ENCODE measurements at places on chromosomes 1 and 21.

DNA sequence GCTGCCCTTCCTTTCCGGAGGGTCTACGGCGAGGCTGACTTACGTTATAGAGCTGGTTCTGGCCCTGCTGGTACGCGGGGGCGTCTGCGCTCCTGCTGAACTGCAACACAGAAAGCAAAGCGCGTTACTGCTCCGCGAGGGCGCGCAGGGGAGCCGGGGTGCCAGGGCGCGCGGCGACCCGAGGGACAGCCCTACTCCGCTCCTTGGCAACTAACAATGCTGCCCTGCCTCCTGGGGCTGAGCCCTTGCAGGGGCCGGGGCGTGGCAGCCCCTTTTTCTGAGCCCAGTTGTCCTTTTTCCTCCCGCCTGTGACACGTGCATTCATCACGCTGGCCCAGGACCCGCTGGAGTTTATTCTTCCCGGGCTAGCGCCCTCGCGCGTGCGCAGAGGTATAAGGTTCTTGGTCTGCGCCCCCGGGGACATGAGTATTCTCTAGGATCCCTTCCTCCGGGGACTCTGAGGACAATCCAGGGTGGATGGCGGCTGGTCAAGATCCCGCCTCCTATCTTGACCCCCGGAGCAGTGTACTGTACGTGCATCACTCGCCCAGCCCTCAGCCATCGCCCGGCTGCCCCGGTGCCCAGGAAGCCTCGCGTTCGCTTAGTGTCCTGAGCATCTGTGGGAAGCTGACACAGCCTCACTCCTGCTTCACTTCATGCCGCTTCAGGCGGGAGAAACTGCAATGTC lies 78.9 kb downstream of the CD247 start:
- peak; percentile 28 for DNase-seq

GRCh38 chr1:170692866-170693575 lies 29.1 kb downstream of the PRRX1 start:
- peak; percentile 91 for DNase-seq

- DNase-seq: no peak
These were observed 22.1 kb downstream of the FCRL4 start for GRCh38 chr1:157575744-157576143.

DNA sequence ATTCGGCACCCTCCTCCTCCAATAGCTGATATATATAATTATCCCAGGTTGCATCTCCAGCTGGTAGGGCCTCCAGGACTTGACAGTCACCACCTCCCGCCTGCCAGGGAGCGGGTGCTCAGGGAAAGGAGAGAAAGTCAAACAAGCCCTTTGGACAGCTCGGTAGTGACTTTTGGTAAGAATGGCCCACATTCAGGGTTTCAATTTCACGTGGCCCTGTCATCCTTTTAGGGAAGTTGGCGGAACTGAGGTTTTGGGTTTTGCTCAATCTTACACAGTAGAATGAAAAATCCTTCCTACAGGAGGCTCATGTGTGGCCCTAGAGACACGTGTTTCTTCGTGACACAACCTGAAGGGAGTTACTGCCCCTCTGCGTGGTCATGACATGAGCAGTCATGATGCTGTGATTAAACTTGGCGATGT lies 44.2 kb downstream of the CAPN8 start:
- DNase-seq: no peak

- no peak for DNase-seq
These were observed 2082.6 kb downstream of the MRPL39 start for GRCh38 chr21:23524685-23525084.

DNA sequence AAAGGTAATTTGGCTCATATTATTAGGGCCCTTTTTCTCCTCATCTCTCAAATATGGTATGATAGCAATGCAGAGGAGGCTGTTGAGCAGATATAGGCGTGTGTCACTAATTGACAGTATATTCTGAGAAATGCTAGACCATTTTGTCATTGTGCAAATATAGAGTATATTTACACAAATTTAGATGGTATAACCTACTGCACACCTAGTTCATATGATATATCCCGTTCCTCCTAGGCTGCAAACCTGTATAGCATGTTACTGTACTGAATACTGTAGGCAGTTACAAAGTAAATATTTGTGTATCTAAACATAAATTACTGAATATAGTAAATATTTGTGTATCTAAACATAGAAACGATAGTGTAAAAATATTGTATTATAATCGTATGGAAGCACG lies 8.6 kb downstream of the ZBTB37 start:
- DNase-seq: no peak

DNA sequence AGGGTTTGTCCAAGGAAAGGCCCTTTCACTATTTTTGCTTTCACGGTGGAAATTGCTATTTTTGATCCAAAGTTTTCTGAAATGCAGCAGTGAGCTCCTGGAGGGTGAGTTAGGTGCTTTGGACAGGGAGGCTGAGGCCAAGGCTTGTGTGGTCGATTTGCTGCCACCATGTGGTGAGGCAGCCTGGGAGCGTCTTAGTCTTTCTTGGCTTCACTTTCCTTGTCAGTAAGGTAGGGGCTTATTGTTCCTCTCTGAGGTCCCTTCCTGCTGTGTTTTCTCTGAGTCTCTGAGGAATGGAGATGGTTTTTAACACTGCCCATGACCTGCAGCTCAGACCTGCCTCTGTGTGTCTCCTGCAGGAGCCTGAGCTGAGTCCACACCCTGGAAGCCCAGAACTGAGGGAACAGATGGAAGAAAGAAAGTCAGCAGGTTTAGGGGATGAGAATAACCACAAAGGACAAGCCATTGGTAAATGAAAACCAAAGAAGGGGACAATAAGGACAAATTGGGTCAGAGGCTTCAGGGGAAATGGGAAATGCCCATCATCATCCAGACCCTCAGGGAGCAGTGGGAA lies 20.1 kb upstream of the S100A10 start:
- DNase-seq: peak; percentile 56

GRCh38 chr1:76068542-76068941 lies 6.0 kb upstream of the ST6GALNAC3 start:
- peak; percentile 52 for DNase-seq

GRCh38 chr1:61050541-61051442 lies 31.6 kb upstream of the NFIA start:
- no peak for DNase-seq

- peak; percentile 54 for DNase-seq
These were observed 1.1 kb downstream of the USP48 start for GRCh38 chr1:21781815-21782348.

- peak; percentile 70 for DNase-seq
These were observed 38.3 kb downstream of the LRRN2 start for GRCh38 chr1:204647114-204647804.

GRCh38 chr1:155078469-155079209 lies at the start of gene EFNA3:
EFNA3 (plus strand) TSS chr1:155078837; CDS start chr1:155078942, 105 bp downstream.
- peak; percentile 42 for DNase-seq

DNA sequence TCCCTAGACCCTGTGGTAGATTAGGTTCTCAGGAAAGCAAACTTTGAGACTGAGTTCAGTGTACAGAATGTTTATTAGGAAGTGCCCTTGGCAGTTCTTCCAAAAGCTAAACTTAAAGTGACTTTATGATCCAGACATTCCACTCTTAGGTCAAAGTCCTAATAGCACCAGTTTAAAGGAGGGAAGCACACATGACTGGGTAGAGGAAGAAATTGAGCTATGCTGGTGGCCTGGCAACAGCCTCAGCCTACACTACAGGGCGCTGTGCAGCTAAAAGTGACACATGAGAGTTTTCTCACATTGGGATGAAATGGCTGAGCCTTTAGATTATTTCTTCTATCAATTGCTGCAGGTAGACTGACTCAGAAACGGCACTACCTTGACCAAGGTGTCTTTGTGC lies 280.4 kb downstream of the BRINP2 start:
- DNase-seq: no peak

GRCh38 chr1:210123924-210124589 lies 108.5 kb upstream of the SERTAD4 start:
- DNase-seq: peak; percentile 48

- no peak for DNase-seq
These were observed 47.6 kb downstream of the KRTAP19-8 start for GRCh38 chr21:30990514-30991262.

DNA sequence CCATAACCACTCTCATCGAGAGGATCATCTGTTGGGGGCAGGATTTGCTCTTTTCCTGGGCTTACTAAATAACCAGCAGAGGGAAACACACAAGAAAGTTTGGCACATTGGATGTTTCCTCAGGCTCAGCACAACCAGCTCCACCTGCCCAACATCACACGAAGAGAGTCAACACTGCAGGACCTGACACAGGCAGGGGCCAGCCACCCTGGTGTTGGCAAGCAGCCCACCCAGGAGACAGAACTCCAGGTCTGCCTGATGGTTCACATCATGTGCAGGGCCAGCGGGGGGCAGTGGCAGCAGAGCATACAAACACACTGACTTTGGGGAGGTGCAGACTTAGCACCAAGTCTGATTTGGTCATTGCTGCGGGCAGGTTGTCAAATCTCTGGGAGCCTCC lies 182.3 kb upstream of the GALNT2 start:
- DNase-seq: no peak

DNA sequence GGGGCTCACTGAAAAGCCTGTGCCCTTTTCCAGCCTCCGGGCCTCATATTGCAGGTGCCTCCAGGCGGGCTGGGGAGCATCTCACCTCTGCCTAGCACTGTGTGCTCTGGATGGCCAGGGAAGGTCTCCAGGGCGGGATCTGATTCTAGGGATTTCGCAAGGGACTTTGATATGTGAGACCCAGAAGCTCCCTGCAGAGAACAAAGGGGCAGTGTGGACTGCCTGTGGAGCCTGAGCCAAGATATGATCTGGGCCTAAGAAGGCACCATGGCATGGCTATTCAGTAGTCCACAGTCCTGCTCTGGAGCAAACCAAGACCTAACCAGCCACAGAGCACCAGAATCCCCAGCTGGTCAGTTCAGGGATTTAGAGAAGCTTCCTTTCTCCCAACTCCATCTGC lies 157.2 kb downstream of the ST6GALNAC5 start:
- no peak for DNase-seq

DNA sequence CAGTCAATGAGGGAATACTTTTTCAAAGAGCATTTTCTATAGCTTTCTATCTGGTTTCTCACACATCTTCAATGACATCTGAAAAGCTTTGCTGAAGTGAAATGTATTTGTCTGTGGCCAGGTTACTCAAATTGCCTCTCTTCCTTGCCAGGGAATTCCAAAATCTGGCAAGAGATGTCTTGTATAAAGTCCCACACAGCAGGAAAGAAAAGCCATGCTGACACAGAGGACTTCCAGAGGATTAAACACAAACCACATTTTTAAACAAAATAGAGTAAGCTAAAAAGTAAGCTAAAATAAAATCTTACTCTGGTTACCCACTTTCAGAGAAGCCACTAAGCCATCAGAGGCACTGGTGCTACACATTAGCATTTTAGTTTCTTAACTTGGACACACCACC lies 93.1 kb upstream of the BCAR3 start:
- peak; percentile 68 for DNase-seq

DNA sequence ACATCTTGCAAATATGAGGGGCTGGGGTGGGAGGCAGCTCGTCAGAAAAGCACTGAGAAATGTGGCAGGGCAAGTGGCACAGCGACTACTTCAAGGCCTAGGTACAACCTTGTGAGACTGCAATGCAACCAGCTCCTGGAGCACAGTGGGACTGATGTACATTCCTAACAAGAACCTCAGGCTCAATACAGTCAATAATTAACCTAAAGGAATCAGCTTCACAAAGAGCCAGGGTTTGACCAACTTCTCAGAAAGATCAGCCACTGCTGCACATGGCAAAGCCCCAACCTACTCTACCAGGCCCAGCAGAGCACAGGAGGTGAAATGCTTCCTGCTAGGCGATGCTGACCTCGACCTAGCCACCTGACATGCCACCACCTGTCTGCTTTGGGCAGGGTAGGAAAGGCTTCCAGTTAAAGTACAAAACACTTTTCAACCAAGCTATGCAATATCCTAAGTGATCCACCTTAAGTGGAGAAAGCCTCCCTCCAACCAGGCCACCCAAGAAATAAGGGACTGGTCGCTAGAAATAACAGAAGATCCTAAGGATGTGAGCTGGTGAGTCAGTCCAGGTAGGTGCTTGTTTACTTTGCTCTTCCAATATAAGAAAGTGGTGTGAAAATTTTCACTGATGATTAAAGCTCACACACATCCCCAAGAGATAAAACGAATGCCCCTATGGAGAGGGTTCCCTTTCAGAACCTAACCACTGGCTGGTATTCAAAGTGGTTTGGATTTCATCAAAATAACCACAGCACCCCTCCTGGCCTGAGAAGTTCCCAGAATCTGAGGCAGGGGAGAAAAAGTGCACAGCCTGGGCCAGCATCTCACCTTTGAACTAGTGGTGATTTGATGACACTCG lies 2.1 kb downstream of the RIPK4 start:
- DNase-seq: no peak

- DNase-seq: no peak
These were observed 397.7 kb downstream of the RWDD3 start for GRCh38 chr1:95631695-95632094.

DNA sequence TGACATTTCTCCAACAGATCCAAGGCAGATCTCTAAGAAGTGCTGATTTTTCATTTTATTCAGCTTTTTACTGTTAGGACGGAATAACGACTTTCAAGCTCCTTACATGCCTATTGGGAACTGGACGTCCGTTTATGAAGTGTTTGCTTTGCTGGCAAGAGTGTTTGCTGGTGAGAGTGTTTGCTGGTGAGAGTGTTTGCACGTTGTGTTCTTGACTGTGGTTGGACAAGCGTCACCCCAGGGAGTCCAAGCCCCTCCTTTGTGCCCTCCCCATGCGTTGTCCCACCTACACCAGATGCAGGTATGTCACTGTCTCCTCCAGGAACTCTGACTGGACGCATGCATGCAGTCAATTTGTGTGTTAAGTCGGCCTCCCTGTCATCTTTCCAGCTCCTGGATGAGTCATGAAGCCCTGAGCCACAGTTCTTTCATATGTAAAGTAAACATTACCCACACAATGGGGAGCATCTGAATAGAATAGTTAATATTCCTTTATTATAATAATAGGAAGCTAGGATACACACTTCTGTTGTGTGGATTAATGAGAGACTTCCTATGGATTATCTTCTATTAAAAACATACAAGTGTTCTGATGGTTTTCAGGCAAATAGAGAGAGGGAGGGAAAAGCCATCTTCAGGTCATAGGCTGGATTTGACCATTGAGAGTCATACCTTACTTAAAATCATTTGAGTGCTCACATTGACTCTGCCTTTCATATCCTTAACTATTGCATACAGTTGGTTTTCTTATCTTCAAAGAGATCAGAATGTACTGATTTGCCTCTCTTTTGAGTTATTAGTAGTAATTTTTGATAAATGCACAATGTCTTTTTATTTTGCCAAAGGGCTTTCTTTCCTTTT lies 119.2 kb downstream of the GALNT2 start:
- peak; percentile 93 for DNase-seq

GRCh38 chr1:153631047-153632022 lies 2.5 kb upstream of the CHTOP start:
- DNase-seq: no peak

GRCh38 chr1:115544131-115544530 lies 97.6 kb upstream of the VANGL1 start:
- DNase-seq: peak; percentile 62

GRCh38 chr1:23792151-23792945 lies 1.4 kb downstream of the LYPLA2 start:
- DNase-seq: no peak

GRCh38 chr1:109822749-109823542 lies 59.2 kb upstream of the EPS8L3 start:
- no peak for DNase-seq

GRCh38 chr1:210144736-210145135 lies 87.9 kb upstream of the SERTAD4 start:
- DNase-seq: no peak
